ENCODE measurements at places on chromosomes 11 and 22.

DNA sequence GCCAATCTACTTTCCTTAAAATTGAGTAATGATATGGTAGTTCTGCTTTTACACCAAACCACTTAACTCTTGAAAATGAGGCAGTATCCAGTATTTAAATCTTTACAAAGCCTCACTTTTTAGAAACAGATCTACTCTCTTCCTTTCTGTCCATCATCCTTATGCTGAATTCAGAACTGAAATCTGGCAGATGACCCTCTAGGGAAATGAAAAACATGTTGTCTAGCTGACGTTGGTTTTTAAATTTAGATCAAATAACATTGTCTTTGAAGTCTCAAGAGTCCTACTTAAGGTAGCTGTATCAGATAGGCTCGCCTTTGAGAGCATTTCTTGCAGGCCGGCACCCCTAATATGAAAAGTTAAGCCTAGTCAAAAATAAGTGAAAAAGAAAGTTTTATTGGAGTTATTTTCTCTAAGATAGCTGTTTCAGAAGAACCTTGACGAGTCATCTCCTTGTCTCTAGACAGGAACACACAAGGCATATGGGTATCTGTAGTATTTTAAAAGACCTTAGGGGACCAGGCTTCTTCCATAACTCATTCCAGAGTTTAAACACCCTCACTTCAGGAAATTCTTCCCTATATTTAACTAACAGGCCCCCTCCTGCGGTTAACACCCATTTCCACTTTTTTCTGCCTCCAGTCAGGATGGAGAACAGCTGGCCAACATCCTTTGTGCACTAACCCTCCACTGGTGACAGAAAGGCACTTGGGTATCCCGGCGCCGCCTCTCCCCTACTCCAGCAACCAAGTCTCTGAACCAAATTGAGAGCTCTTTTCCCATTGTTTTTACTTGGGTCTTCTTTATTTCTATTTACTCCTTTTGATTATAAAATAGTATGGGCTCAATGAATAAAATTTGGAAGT is 81.2 kb downstream of the WNT11 start:
- DNase-seq, result no peak

- DNase-seq, result peak; percentile 99
These were observed 101.8 kb downstream of the USP35 start for GRCh38 chr11:78290293-78291176.

DNA sequence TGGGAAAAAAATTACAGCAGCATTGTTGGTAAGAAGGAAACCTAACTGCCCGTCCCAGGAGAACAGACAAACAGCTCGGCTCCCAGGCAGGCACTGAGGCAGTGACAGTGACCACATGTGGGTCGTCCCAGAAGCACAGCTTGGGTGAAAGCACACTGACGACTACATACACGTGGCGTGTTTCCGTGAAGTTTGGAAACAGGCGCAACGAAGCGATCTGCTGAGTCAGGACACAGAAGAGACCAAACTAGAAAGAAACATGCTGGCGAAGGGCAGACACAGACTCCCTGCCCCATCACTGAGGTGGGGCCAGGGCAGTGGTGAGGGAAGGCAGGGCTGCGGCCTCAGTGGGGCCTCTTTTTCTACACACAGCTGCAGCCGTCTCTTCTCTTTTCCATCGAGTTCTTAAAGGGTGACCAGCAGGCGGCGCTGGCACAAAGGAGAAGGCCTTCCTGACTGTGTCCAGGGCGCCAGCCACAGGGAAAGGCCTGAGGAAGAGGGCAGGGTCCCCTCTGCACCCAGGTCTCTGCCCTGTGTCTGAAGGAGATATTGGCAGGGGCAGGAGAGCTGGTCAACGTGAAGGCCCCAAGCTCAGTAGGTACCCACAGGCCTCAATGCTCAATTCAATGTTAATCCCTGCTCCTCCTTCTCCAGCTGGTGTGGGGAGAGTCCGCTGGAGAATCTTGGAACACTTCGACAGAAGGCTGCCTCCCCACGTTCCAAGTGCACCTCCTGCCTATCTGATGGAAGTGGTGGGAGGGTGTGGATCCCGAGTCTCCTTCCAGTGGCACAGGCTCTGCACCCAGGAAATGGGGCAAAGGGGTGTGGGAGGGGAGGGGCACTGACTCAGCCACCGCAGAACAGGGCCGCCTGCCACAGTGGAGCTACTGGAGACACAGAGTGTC is 19.9 kb downstream of the CARS1 start:
- DNase-seq, result peak; percentile 61

GRCh38 chr11:61554172-61554988 is 26.5 kb downstream of the SYT7 start:
- no peak for DNase-seq

DNA sequence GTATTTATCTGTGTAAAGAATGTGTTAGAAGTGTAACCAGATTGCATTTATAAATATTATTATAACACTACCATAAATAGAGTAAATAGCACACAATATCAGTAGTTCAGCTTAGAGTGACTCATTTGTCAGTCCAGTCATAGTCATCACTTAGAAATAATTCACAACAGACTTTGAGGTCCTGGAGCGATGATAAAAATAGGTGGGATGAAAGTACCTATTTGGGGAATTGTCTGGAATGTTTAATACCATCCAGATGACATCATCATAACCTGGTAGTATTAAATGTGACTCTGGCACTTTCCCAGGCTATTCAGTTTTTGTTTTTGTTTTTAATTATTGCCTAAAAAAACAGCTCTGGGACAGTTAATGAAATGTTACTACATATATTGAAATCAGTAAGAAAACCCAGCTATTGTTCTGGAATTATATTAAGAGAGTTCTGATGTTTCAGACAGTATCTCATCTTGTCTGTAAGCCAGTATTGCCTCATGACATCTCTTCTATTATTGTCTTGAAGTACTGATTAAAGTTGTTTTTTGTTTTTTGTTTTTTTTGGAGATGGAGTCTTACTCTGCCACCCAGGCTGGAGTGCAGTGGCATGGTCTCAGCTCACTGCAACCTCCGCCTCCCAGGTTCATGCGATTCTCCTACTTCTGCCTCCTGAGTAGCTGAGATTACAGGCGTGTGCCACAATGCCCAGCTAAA is 74.8 kb downstream of the SIK2 start:
- no peak for DNase-seq

Data from AML-193 (cell line).